ENCODE measurements at places on chromosomes 5 and 9. TPM values are rescaled to one million over a fixed set of nuclear protein-coding genes. Genes with fewer than 3 reads are reported as not detected.

The PCDHAC2 gene
- under 0.01 TPM for total RNA-seq

The C9orf85 gene
- total RNA-seq: 9.7 TPM

- DNase-seq: no peak
Measured at GRCh38 chr9:994005-994404, 17.6 kb downstream of the DMRT3 start.

GRCh38 chr5:555058-555623 is 30.9 kb upstream of the SLC9A3 start:
- DNase-seq: no peak

DNA sequence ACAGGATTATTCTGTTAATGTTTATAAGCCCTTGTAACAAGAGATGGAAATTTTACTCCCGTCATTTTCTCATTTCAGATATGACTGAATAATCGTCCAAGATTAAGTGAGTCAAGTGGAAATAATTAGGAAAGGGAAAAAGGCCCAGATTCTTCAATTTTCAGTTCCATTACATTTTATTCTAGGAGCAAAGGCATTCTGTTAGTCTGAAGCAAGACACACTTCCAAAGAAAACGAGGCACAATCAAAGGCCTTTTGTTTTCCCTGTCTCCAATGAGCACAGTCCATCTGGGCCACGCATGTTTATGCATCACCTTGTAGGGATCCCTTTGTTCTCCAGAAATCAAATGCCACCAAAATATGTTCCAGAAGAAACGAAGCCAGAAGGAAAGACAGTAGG is 382.9 kb upstream of the RFX3 start:
- DNase-seq: no peak

GRCh38 chr5:97458851-97459250 is 275.8 kb upstream of the RIOK2 start:
- DNase-seq: no peak

- DNase-seq: peak; percentile 40
Measured at GRCh38 chr9:123568691-123569688, 213.0 kb downstream of the CRB2 start.
